AG10803 (cell line): ENCODE measurements at places on chromosomes 7 and 10.
A peak's percentile ranks its signal among the peaks of the same experiment; 100 is the strongest.

DNA sequence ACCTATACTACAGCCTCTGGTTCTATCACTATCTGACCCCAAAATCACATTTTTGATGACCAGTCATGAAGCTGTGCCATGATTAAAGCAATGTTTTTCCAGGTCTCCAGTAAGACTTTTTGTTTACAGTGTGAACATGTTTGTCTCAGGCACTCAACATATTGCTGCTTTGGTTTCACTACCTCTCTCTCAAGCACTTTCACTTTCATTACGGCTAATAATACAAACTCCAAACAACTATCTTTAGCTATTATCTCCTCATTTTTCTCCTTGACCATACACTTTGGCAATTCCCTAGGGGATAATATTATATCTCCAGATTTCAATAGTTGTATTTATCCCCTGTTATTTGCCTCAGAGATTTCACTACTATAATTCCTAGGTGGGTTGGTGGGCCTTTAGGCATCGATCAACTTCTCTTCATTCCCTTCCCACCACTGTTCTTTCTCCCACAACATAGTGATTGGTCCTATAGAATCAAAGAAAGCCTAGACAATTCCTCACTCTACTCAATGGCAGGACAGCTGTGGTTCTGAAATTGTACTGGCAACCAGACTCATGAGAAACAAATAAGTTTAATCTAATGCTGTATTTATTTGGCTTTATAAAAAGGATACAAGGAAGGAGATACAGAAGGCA is 261.4 kb upstream of the ZWINT start:
- no peak for DNase-seq

DNA sequence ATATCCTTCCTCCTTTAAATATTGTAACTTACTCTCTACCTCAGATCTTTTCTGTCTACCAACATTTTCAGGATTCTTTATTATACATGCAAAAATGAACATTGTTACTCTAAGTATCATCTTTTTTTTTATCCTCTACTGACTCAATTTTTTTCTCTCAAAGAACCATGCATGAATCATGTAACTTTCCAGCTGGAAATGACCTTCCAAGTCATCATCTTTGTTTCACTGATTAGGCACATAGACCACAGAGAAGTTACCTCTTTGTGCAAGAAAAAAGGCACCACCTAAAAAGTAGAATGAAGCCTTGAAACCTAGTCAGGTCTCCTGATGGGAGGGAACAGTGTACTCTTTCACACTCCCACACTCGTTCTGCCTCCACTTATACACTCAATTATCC is 234.9 kb downstream of the HGF start:
- no peak for DNase-seq

DNA sequence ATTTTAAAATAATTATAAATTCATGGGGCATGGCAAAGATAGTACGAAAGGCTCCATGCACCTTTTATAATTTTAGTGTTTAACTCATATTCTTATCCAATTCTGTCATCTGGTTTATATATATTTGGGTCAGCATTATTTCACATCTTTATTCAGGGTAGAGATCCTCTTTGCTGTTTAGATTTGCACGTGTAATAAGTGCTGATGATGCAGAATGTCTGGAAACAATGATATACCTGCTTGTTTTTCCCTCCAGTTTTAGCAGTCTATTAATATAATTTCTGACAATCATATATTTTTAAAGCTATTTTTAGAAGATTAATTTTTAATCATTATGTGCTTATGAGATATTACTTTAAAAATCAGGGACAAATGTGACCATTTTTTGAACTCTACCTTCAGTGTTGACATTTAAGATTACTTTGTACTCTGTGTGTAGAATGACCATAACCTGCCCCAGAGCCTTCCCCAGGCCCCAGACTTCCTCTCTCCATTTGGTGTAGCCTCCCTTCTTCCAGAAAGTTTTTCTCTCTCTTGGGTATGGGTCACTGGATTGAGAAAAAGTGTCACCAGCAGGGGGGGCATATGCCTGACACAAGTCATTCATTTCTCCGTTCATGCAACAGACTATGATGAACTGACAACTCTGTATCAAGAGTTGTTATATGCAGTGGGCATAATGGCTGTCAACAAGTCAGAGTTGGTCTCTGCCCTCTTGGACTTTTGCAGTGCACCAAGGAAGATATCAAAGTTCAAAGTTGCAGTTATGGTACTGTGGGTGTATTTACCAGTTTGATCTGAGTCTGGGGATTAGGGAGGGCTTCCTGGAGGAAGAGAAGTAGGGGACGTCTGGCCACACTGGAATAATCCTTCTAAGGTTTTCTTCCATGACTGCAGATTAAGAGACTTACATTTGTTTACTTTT is 192.6 kb upstream of the CCDC6 start:
- DNase-seq = no peak

DNA sequence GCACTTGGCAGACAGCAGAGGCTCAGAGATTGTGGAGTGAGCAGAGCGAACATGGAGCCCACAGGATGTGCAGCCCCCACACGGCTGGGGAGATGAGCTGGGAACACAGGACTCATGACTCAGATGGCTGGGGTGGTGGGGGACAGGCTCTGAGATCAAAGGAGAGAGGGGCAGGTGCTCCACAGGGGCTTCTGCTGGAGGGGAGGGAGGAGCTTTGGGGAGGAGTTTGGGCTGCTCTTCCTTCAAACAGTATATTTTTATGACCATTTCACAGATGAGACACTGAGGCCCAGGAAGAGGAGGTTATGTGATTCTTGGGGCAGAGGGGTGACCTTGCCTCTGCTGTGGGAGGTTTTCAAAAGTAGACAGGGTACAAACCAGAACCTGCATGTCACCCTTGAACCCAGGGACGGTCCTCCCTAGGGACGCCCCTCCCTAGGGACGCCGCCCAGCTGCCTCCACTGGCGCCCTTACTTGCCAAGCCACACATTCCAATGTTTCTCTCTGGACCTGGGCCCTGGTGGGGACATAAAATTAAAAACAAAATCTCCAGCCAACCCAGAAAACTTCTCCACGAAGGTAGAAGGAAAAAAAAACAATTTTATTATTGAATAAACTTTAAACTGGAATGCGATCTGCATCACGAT is 981 bp upstream of the CRYGN start:
- no peak for DNase-seq

- DNase-seq = no peak
These were observed 35.0 kb upstream of the DAGLB start for GRCh38 chr7:6482743-6483119.

- DNase-seq = no peak
These were observed 352.8 kb downstream of the KCNMA1 start for GRCh38 chr10:77284797-77285196.

DNA sequence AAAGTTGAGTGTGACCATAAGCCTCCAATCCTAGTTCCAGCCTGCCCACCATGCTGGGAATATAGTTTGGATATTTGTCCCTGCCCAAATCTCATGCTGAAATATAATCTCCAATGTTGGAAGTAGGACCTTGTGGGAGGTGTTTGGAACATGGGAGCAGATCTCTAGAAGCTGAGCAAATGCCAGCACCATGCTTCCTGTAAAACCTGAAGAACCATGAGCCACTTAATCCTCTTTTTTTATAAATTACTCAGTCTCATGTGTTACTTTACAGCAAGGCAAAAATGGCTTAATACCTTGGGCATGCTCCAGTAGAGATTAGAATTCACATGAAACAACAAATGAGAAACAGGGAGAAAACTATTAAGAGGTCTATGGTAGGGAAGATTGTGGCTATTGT is 27.2 kb downstream of the STEAP1 start:
- no peak for DNase-seq

- DNase-seq = no peak
These were observed 29.8 kb downstream of the PDGFA start for GRCh38 chr7:489876-490275.

GRCh38 chr10:80283119-80283518 is 6.3 kb downstream of the MAT1A start:
- DNase-seq = no peak

- peak; percentile 25 for DNase-seq
These were observed 134.1 kb downstream of the SPAG6 start for GRCh38 chr10:22479419-22479818.

- DNase-seq = no peak
These were observed 14.4 kb upstream of the STK17A start for GRCh38 chr7:43568529-43568928.

DNA sequence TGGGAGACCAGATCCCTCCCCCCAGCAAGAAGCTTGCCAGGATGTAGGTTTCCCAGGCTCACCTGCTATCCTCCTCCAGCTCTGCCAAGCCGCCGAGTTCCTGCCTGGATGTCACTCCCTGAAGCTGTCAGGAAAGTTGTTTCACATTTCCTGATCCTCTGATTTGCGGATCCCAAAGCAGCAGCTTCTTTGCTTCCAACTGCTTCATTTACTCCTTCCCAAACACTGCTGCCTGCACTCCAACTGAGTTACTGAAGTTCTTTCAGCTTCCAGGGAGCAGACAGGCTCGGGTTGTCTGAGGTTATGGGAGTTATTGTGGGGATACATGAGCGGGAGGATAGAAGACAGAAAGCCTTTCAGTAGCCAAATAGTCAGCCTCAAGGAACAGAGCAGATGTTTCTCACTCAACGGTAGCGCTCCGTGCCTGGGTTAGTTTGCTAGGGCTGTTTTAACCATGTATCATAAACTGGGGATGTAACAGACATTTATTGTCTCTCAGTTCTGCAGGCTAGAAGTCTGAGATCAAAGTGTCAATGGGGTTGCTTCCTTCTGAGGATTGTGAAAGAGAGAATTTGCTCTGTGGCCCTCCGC is 516.0 kb downstream of the REEP3 start:
- no peak for DNase-seq

- DNase-seq = no peak
These were observed 1.0 kb downstream of the ACSL5 start for GRCh38 chr10:112374724-112375541.

GRCh38 chr7:80136261-80137055 is 1.8 kb downstream of the GNAI1 start:
- peak; percentile 63 for DNase-seq

DNA sequence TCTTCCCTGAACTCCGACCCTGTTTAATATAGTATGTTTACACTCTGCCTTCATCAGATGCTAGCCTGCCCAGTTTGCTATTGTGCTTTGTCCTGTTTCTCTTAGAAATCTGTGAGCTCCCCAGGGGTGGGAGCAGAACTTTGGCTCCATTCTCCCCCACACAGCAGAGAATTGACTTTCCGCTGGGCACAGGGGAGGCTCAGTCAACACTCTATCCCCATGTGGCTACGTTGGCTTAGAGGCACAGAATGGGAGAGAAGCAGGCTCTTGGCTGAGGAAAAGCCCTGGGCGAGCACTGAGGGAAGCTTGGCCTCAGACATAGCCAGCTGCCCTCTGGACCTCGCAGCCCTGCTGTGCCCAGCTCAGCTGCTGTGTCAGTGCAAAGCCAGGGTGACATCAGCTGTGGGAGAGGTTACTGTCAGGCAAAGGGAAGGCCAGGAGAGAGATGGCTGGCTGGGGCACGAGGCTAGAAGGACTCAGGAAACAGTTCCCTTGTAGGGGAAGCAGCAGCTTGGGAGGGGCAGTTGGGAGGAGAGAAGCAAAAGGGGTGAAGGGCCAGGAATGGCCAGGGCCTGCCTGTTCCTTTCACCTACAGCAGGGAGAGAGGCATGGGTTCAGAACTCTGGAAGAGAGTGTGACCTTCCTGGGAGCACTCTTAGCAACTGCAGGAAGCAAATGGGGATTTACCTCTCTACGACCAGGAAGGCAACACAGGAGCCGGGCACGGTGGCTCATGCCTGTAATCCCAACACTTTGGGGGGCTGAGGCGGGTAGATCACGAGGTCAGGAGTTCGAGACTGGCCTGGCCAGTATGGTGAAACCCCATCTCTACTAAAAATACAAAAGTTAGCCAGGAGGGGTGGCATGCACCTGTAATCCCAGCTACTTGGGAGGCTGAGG is 5.8 kb upstream of the SCD start:
- DNase-seq = no peak
